ENCODE measurements at places on chromosomes 6 and 20.

GRCh38 chr6:71473926-71474325 lies 185.3 kb downstream of the OGFRL1 start:
- DNase-seq, result no peak

DNA sequence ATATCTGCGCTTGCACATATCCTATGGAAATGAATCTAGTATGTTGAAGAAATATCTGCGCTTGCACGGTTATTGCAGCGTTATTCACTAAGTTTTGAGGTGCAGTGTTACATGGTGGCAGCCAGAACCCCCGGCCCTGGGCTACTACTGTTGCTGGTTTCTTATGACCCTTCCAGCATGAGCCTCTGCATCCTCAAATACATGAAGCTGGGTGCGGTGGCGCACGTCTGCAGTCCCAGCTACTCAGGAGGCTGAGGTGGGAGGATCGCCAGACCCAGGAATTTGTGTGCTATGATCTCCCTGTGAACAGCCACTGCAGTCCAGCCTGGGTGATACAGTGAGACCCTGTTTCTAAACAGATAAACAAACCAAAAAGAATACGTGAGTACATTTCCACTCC lies 9.3 kb upstream of the CEBPB start:
- no peak for DNase-seq

DNA sequence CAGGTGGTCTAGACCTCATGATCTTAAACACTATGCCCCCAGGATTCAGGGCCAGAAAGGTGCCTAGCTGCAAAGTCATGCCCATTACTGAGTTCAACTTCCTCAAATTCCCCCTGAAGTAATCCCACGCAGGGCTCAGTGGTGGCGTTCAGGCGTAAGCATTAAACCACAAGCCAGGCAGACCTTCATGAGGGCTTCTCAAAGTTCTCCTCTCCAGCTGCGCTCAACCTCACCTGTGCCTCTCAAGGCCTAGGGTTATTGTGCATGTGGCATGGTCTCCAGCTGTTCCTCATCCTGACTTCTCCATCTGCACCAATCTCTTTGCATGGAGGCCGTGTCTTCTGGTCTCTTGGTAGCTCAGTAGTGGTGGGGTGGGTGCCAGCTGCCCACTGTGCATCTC lies 113.6 kb downstream of the TSHZ2 start:
- DNase-seq, result no peak

- no peak for DNase-seq
These were observed 205.8 kb downstream of the TRDN start for GRCh38 chr6:123430970-123431369.

GRCh38 chr6:53547166-53547810 lies 2.4 kb upstream of the GCLC start:
- DNase-seq, result no peak

- no peak for DNase-seq
These were observed 161.7 kb downstream of the BMP7 start for GRCh38 chr20:57104651-57105204.

GRCh38 chr6:45163952-45164766 lies 164.0 kb upstream of the RUNX2 start:
- no peak for DNase-seq

- no peak for DNase-seq
These were observed 45.3 kb upstream of the STXBP5 start for GRCh38 chr6:147158881-147159280.

GRCh38 chr6:36204068-36204753 lies 7.7 kb downstream of the BRPF3 start:
- DNase-seq, result no peak

- no peak for DNase-seq
These were observed 2.3 kb downstream of the THBS2 start for GRCh38 chr6:169251371-169251802.

DNA sequence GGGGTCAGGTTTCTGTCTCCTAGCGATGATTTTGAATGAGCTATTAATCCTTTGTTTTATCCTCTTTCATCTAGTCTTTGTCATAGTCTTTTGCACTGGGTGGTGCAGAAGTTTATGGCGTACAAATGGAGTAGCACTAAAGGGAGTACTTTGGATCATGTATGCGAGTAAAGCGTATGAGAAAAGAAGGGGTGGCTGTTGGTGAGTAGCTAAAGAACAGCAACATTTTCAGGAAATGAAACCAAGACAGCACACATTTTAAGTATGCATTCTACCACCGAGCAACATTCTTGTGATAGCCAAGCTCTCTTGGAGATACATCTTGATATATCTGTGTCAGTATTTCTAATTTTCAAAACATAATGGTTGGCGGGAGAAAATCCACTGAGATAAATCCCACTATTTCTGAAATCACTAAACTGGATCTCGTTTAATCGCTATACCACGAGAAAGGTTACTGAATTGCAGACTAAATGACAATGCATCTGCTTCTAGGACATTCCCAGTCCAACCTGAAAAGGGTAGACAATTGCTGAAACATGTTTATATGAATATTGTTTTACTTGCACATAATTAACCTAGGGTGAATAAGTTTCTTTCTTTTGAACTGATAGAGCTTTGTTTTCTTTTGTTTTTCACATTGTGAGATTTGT lies 196.1 kb downstream of the TRIM27 start:
- DNase-seq, result no peak

GRCh38 chr20:62472138-62472940 lies 3.5 kb downstream of the GATA5 start:
- DNase-seq, result no peak

GRCh38 chr6:37007340-37008043 lies 2.0 kb downstream of the FGD2 start:
- no peak for DNase-seq

DNA sequence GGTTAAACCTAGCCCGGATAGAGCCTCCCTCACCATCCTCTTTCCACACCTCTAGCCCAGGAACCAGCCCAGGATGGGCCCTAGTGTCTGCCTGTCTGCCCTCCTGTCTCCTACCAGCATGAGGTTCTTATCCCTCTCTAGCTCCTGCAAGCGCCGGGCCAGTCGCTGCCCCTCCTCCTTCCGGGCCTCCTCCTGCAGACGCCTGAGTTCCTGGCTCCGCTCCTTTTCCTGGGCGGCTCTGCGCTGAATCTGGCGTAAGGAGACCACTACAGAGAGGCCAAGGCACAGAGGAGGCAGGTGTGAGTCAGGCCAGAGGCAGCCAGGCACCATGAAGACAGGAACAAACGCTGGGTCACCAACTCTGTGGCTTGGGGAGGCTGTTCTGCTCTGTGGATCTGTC lies 4.3 kb upstream of the PSORS1C2 start:
- no peak for DNase-seq

- DNase-seq, result no peak
These were observed 68.9 kb downstream of the EDN1 start for GRCh38 chr6:12359036-12359435.

GRCh38 chr6:83804886-83805285 lies 48.3 kb upstream of the RIPPLY2 start:
- DNase-seq, result no peak

DNA sequence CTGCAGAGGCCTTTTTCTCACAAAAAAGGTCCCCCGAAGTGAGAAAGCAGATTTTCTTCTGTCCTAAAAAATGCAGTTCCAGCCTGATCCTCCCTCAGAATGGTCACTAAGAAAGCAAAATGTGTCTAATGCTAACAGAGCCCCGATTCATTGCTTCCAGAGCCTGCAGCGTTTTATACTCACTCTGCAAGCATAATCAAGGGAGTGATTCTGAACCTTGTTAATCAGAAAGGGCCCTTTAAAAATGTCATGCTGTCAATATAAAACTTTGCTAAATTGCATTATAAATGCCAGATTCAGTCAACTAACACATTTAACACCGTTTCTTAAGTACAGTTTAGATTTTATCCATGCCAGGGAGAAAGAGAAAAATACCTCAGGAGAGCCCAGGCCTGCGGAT lies 202.8 kb downstream of the CD83 start:
- DNase-seq, result no peak

DNA sequence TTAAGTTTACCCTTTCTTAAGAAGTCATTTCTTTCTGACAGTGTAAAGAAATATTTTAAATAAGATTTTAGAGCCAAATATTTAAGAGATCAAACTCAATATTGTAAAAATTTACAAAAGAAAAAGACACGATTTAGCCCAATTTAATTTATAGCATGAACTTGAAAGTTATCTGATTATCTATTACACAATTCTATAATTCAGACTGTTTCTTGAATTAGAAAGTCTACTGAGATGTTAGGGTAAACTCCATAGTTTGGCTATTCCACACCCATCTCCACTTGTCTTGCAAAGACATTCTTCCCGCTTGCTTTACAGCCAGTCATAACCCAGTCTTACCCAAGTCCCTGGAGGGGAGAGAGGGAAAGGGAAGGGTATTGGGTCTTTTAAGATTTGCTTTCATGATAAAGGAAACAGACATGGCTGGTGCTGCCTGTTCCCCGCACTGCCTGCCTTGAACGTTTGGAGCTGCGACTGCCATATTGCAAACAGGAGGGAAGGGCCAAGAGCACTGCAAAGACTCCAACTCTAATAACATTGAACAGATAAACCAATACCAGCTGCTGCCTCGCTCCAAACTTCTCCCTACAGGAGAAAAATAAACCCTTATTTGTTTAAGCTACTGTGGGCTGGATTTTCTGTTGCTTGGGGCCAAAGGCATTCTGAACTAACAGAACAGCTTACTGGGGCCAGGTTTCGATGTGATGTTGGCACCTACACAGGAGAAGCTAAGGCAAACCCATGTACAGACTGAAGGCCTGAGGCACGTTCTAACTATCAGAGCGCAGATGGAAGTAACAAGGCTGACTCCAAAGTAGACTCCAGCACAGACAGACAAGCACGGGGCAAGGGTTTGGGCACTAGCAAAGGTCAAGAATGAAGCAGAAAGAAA lies 552.3 kb upstream of the JARID2 start:
- DNase-seq, result no peak

DNA sequence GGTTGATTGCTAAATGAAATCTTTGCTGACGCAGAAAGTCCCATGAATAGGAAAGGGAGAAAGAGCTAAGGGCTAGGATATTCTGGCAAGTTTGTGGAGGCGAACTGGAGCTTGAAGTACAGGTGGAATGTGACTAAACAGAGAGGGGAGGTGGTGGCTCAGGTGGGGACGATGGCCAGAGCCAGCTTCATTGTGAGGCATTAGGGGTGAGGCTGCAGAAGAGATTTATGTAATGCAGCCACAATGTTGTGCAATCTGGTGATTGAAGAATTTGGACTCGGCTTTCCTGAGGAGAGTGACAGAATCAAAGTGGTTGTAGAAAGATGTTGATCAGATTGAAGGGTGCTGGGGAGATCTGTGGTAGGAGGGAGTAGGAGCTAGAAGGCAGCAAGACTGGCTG lies 42.9 kb upstream of the SPACA1 start:
- DNase-seq, result no peak

Data from activated CD8-positive, alpha-beta memory T cell treated with anti-CD3 and anti-CD28 coated beads for 48 hours (primary cell).